CD4-positive, alpha-beta T cell treated with Interleukin-1 beta for 1 hour (primary cell): ENCODE measurements at places on chromosomes 11 and 22.
A peak's percentile ranks its signal among the peaks of the same experiment; 100 is the strongest.

DNA sequence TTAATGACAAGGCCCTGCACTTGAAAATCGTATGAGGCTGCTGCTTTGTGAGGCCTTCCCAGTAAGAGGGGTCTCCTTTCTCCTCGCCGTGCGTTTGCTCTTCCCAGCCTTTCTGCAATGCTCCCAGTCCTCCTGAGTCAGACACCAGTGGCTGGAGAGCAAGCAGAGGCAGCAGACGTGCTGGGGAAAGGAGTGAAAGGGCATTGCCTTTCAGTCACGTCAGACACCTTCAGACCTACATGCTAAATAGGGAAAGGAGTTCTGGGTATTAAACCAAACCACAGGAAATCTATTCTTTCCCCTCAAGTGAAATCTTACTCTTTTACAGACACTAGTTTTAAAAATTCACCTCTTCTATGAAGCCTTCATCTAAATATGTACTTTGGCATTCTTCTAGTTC is 274.8 kb downstream of the NTM start:
- DNase-seq = no peak

- no peak for DNase-seq
These were observed 1.6 kb downstream of the TCP11L1 start for GRCh38 chr11:33040862-33041453.

GRCh38 chr11:406796-407650 is 7.8 kb downstream of the SIGIRR start:
- peak; percentile 96 for DNase-seq

DNA sequence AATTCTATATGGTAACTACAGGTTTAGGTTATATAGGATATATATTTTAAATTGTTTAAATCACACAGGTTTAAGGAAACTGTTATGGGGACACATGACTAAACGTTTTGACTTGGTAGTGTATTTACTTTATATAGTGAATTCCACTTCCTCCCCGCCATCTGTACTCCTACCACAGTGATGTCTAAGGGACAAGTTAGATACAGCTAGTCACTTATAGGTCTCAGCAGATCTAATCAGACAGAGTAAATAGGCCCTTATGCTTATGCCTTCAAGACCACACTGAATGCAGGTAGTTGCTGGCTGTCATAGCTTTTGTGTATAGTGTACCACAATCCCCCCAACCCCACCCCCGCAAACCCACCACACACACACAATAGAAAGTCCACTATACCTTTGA is 8.2 kb downstream of the SESN3 start:
- no peak for DNase-seq

- no peak for DNase-seq
These were observed 319.7 kb downstream of the CTTN start for GRCh38 chr11:70717936-70718595.

DNA sequence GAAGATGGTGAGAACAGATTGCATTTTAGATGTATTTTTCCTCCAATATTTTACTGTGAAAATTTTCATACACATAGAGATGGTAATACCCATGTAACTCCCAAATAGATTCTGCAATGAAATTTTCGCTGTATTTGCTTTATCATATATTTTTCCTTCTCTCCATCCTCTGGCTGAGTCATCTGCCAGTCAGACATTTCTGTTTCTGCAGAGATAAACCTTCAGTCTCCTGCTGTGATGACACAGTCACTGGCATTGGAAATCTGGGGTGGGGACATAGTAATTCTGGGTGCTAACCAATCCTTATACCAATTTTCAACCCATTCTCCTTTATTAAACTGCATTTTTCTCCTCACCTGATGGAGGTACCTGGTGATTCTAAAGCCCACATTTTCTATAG is 33.7 kb downstream of the SVIP start:
- no peak for DNase-seq

- no peak for DNase-seq
These were observed 2.9 kb downstream of the MMP7 start for GRCh38 chr11:102527684-102528083.

DNA sequence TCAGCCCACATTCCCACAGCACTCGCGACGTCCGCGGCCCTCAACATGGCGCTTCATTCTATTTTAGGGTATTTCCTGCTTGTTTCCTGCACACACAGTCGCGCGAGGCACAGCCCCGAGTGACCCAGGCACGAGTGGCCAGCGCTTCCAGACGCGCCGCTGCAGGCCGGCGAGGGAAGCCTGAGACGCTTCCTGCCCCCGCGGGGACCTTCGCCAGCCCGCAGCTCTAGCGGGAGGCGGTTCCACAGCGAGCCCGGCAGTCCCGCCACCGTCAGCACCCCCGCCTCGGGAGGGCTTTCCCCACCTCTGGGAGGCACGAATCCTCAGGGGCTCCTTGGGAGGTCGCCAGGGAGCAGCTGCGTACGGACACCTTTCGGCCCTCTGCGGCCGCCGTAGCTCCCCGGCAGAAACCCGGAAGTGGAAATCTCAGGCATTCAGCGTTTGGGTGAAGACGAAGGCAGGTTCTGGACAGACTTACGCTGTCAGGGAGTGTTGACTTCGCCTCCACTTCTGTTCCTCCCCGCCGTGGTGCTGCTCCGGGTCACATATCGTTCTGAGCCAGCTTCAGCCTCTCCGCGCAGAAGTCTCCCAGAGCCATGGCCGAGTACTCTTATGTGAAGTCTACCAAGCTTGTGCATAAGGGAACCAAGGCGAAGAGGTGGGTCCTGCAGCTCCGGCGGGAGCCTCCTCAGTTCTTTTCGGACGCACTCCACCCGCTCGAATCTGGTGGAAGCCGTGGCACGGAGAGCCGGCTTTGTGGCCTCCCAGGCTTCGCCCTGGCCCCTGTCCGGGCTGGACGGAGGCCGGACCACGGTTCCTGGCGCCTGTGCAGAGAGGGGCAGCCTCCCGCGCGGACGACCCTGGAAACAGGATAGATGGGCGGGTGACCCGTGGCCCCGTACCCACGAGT is 2925.9 kb upstream of the OR11H1 start:
- no peak for DNase-seq

- DNase-seq = no peak
These were observed 33.1 kb upstream of the SPTBN2 start for GRCh38 chr11:66762088-66762487.

- no peak for DNase-seq
These were observed 53.7 kb downstream of the IGSF9B start for GRCh38 chr11:133903056-133903455.

GRCh38 chr11:1195682-1196515 is 27.0 kb upstream of the MUC5B start:
- DNase-seq = no peak

GRCh38 chr11:123303924-123304323 is 108.9 kb upstream of the CLMP start:
- no peak for DNase-seq

DNA sequence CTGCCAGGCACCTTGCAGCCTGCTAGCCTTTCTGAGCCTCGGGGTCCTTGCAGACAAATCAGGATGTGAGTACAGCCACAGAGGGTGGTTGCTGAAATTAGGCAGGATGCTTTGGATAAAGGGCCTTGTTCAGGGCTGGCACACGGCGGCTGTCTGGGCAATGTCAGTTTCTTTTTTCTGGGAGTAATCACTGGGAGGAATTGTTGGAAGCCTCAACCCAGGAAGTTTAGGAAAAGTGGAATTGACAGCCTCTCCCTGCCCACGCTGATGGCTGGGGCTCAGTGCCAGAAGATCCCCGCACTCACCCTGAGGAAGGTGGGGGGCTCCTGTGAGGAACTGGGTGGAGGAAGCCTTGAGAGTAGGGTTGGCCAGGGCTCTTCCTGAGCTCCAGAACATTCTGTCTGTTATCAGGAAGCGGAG is 37.4 kb downstream of the CD82 start:
- no peak for DNase-seq

DNA sequence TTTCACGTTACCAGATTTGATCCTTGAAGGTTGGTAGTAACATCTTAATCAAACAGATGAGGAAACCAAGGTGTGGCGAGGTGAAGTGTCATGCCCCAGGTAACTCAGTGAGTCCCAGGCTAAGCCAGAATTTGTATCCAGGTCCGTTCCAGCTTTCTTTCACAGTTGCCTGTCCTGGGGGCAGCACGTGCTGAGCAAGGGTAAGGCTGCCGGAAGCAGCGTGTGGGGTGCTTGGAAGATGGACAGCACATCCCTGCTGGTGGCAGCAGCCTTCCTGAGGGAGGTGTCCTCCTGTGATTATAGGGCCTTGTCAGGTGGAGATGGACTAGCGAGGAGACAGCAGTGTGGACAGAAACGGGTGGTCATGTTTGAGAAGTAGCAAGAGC is 50.9 kb downstream of the TRIOBP start:
- no peak for DNase-seq

- DNase-seq = no peak
These were observed 23.1 kb downstream of the CCDC34 start for GRCh38 chr11:27339941-27340340.

- no peak for DNase-seq
These were observed 2.2 kb upstream of the GSTT4 start for GRCh38 chr22:24007253-24008021.

- no peak for DNase-seq
These were observed 291.8 kb downstream of the MIAT start for GRCh38 chr22:26949193-26949592.

DNA sequence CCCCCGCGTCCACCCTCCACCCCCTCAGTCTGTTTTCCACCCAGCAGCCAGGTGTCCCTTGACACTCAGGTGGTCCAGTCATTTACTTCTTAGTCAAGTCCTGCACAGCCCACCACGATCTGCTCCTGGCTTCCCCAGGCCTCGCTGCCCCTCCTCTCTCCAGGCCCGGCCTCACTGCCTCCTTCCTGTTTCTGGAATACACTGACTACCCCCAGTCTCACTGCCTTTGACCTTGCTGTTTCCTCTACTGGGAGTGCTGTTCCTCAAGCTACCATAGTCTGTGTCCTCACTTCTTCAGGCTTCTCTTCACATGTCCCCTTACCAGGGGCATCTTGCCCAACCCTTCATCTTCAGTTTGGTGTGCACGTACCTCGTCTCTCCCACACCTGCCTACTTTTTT is 7.4 kb downstream of the MCM5 start:
- DNase-seq = no peak

DNA sequence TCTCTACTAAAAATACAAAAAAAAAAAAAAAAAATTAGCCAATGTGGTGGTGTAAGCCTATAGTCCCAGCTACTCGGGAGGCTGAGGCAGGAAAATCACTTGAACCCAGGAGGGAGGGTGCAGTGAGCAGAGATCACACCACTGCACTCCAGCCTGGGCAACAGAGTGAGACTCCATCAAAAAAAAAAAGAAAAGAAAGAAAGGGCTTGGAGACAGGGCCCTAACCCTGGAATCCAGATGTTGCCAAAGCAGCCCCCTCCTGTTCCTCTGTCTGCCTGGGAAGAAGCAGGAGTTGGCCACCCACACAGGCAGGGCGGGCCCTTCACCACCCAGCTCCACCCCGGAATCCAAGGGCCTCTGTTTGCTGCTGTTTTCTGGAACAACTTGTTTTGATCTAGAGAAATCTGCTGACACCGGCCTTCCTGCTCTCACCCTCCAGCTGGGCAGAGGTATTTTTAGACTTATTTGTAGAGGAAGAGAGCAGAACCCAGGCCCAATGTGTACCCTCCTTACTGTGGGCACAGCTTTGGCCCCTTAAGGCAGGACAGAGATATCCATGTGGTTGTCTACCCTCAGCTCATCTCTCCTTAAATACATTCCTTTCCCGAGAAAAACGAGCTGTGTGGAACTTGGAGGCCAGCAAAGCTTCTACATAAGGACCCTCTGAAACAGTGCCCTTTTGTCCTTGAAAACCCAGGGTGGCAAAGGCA is 2.7 kb upstream of the NEAT1 start:
- peak; percentile 83 for DNase-seq

DNA sequence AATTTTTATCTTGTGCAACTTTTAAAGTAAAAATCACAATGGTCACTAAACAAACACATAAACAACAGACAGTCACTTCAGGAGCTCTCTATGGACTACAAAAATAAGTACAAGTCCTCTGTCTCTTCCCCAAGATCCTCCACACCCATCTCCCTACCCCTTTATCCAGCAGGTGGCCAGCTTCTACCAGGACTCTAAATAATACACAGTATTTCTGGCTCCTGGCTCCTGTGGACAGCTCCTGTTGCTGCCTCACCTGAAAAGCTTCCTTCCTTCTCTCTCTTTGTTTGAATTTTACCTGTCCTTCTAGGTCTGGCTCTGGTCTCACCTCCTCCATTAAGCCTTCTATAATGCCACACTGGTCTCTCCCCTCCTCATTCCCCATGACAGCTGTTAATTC is 86.1 kb downstream of the CLPB start:
- no peak for DNase-seq

DNA sequence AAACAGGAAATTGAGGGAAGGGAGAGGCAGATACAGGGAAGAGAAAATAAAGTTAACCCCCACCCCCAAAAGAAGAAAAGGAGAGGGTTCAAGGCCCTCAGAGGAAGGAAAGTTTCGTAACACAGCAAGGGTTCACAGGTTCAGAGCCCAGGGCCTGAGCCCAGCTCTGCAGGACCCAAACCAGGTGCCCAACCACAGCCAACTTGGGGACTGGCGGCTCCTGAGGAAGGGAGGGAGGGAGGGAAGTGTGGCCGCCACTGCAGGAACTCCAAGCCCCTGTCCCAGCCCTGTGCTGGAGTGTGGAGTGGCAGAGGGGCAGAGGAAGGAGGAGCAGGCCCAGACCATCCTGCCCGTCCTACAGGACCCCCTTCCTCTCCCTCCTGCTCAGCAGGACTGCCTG is 59.2 kb downstream of the ELFN2 start:
- no peak for DNase-seq

- no peak for DNase-seq
These were observed 14.0 kb downstream of the MPEG1 start for GRCh38 chr11:59198726-59199125.

- DNase-seq = no peak
These were observed at the start of gene GSTT4 for GRCh38 chr22:24005201-24005600. Gene GSTT4, minus strand, starts transcription at chr22:24005453. Its CDS starts 97 bp downstream, at chr22:24005356.

- no peak for DNase-seq
These were observed 2.0 kb downstream of the PRDM10 start for GRCh38 chr11:130000552-130001176.

- DNase-seq = no peak
These were observed 107.9 kb downstream of the NTM start for GRCh38 chr11:131478341-131478740.

DNA sequence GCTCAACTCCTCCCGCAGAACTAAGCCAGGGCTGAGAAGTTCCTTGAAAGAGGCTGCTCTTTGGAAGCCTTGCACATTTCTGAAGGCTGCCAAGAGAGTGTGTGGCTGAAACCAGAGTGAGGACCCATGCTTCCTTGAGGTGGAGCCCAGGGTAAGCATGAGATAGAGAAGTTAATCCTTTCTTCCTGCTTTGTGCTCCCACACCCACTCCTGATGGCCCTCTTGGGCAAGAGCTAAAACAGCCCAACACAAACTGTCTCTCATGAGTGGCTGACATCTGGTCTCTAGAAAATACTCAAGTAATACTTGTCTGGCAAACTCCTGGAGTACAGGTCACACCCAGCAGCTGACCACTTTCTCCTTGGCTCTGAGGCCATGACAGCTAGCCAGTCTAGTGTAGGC is 523.7 kb downstream of the INSC start:
- no peak for DNase-seq

- DNase-seq = no peak
These were observed 338.6 kb downstream of the TTC28 start for GRCh38 chr22:28341001-28341400.
